ENCODE measurements at places on chromosomes 5 and 9.

DNA sequence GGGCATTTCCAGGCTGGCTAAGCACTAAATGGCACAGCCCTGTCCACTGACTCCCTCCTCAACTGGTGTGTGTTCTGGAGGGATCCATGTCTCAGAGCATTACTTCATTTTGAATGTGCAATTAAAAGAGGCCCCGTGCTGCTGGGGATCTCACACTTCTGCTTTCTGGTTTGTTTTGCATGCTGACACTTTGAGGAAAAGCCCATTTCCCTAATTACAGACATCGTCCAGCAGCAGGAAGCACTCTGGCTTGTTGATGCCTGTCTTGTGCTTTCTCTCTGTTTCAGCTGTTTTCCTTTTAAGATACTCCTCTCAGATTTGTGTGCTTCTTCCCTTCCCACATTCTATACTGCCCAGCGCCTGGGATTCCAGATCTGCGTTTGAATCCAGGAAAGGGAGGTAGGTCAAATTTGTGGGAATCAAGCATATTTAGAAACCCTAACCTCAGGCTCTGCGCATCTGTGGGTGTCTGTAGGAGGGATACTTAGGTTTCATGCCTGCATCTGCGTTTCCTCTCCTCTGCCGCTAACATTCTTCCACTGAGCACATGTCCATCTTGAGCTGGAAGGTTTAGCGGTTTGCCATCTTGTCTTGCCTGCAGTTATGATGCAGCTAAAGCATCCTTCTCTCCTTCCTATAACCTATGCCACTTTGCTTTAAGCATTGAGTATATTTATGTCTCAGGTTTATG, 25.7 kb downstream of the SYK start:
- no peak for DNase-seq

DNA sequence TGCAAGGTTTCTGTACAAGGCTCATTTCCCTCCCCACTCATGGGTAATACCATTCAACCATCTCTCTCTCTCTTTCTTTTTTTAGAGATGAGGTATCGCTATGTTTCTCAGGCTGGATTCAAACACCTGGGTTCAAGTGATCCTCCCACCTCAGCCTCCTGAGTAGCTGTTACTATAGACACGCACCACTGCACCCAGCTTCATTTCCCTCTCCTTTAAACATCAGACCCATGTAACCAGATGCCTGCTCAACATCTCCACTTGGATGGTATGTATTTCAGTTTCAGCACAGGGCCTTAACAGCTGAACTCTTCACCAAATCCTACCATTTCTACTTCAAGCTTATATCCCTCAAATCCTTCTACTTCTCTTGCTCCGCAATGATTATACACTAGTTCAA, 117.4 kb downstream of the SSBP2 start:
- DNase-seq = no peak

DNA sequence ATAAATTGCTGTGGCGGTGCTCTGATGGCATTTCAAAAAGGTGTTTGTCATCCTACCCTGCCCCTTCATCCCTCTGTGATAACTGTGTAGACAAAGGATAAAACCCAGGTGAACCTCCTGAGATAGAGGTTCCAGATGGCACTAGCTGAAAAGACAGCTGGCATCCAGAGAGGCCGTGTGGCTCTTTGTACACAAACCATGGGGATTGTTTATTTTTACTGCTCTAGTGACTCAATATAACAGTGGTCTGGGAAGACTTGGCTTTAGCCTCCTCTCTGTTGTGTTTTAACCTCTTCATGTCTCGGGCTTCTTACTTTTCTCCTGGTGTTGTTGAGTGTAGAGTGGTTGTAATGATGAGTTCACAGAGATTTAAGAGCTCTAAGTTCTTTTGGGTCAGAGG, 48.8 kb downstream of the SH3GL2 start:
- no peak for DNase-seq

DNA sequence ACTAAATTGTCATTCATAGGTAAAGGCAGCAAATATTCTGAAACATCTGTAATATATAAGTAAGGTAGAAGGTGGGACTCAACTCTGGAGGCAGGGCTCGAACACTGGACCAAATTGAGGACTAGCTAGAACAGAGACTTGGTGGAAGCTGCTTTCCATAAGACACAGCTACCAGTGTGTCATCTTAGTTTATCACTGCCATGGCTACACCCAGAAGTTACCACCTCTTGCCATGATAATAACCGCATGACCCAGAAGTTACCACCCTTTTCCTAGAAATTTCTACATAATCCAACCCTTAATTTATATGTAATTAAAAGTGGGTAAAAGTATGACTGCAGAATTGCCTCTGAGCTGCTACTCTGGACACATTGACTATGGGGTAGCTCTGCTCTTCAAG, 99.7 kb downstream of the STARD4 start:
- no peak for DNase-seq

- DNase-seq = no peak
Measured at GRCh38 chr9:6304232-6304631, 23.9 kb upstream of the TPD52L3 start.

GRCh38 chr5:140568443-140569063, 3.9 kb downstream of the SLC35A4 start:
- no peak for DNase-seq

- no peak for DNase-seq
Measured at GRCh38 chr9:79695531-79696175, 123.9 kb downstream of the TLE4 start.

DNA sequence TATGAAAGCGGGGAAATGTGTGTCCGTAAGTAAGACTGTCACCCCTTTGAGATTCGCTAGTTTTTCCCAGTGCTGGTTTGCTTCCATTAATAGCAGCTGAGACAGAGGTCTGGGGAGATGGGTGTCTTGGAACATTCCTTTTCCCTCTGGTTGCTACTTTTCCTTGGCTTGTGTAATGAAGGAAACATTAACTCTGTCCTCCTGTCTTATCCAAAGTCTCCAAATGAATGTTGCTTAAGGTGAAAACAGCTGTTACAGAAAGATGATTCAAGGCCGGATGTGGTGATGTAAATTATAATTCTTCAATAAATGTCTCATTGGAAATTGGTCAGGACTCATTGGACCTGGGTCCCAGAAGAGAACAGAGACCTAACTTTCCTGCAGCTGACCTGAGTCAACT, 50.0 kb downstream of the MEGF10 start:
- DNase-seq = no peak

DNA sequence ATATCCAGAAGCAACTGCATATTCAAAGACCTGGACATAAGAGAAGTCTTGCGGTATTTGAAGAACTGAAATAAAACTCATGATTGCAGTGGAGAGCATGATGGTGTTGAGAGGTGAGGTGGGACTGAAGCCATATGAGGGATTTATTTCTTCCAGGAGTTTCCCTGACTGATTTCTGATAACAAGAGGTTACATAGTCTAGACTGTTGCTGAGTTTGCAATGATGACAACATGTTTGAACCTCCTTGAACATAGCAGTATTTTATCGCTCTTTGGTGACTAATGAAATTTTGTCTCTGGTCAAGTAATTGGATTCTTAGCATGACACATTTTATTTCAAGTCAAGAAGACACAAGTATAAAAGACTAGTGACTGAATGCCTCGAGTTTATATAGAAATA, 61.8 kb downstream of the ACTBL2 start:
- DNase-seq = no peak

GRCh38 chr9:120983259-120983837, 56.8 kb upstream of the TRAF1 start:
- no peak for DNase-seq

DNA sequence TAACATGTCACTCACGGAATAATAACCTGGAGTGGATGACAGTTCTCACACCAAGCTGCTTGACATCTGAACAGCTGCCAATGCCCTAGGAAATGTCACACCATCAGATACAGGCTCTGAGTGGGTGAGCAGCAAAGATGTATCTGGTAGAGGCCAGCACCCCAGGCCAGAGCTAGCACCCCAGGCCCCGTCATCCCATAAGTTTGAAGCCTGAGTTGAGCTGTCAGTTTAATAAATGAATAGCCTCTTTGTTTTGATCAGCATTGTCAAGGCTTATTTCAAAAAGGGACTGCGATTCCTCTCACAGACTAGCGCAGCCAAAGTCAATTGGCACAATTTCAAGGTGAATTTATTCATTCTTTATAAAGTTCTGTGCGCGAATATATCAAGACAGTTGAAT, 1327.1 kb downstream of the MAT2B start:
- DNase-seq = no peak

DNA sequence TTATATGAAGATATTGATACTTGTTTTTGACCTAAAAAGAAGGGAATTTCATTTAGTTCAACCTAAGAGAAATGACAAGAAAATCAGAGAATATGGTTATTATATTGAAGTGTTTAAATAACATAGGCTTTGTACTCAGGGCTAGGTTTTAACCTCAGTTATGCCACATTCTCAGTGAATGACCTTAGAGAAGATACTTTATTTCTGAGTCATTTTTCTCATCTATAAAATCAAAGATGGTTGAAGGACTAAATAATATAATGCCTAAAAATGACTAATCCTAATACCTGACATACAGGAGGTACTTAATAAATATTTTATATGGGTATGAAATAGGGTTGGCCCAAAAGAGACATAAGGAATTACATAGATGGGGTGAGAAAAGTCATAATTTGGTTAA, 32.3 kb downstream of the DIMT1 start:
- DNase-seq = no peak

- DNase-seq = no peak
Measured at GRCh38 chr5:132464156-132464939, 26.2 kb downstream of the IRF1 start.

DNA sequence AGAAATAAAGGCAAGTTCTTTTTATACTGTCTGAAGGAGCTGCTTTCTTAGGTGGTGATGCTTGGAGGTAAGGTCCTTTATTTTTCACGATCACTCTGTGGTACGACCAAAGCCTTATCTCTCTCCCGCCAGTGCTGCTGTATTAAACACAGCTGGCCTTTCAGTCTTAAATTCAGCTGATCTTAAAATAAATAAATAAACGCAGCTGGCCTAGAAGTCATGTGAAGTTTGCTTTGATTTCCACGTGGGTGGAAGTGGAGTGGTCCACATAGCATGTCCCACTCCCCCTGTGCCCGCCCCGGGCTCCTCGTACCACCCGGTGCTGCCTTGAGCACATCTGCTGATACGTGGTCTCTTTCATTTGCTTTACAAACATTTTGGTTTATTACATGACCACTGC, 260.4 kb downstream of the FANCC start:
- no peak for DNase-seq

DNA sequence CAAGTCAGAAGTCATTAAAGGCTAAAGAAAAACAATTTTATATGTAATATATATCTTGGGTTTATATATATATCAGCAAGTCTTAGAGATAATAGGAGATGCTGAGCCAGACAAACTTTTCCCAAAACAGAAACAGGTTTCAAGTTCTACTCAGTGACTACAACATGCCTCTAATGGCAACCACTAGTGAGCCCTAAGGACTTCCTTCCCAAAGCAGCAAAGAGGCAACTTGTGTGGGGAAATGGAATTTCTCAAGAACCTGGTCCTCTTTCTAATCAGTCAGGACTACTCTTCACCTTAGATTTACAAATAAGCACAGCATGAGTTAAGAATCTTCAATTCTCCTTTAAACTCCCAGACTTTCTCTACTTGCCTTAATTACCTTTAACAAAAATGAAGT, 17.6 kb downstream of the RNF38 start:
- no peak for DNase-seq

DNA sequence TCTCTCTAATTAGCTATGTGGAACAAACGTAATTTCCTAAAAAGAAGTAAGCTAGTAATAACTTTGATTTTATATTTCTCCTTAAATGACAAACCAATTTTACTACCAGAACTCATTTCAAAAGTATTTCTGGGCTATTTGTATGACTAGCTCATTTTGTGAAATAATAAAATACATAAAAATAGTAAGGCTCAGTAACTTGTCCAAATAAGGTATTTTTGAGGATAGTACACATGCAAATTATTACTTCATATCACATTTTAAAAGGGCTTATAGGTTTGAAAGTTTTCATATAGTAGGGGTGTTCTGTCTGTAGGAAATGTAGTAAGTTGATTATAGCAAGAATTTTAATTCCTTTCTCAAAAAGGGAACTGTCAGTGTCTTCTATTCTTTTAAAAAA, 26.5 kb downstream of the C9orf85 start:
- DNase-seq = no peak

DNA sequence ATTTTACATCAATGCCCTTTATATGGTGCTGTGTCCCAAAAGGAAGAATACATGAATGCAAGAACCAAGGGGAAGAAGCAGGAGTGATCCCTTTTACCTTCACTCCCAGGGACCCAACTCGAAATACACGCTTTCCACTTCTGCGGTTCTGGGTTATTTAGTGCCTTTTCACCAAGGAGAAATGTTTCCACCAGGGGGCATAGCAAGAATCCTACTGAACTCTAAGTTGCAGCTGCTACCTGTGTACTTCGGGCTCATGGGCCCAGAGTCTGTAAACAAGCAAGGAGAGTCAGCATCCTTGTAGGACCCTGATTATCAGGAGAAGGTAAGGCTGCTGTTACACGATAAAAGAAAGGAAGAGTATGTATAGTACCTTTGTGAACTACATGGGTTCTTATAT, 45.7 kb downstream of the DPYSL3 start:
- no peak for DNase-seq

GRCh38 chr9:35533398-35533797, 43.5 kb downstream of the RUSC2 start:
- DNase-seq = no peak

DNA sequence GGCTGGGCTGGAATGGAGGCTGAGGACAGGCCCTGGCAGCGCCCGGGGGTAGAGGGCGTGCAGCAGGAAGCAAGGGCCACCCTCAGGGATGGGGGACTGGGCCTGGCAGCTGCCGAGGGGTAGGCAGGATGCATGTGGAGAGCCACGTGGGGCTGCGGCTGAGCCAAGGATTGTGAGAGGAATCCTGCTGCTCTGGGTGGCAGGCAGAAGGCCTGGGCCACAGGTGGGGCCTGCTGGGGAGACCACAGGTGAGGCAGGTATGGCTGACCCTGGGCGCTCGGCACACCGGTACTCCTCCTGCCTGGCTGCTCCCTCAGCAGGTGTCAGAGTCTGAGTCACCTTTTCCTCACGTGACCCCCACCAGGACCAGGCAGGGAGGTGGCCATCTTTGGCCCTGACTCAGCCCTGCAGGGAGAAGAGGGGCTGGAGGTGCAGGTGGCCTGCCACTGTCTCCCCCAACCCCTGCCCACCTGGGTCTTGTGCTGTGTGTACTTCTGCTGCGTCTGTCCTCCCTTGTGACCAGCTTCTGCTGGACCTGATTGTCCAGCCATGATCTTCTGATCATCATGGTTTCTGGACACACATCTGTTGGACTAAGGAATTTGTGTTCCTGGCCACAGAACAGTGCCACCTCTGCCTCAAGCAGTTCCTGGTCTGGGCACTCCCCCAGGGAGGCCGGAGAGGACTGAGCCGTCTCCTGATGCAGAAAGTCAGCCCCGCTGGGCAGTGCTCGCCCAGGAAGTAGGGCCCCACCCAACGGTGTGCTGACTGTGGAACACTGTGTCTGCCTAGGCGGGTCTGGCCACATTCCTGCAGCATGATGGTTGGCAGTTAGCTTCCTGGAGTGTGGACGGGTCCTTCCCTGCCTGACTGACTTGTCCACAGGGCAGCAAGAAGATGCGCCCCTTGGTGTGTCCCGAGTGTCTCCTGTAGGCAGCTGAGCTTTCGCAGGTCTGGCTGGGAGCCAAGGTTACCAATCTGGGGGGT, 6.4 kb downstream of the ARRDC1 start:
- no peak for DNase-seq

GRCh38 chr5:42949348-42950115, 90.6 kb downstream of the ANXA2R start:
- DNase-seq = peak; percentile 85

- no peak for DNase-seq
Measured at GRCh38 chr9:34459941-34460340, 1.3 kb downstream of the DNAI1 start.

Measured in glomerular endothelial cell (primary cell).